ENCODE measurements at places on chromosomes 2 and 18.

- H3K4me1 ChIP-seq = no peaks in the 10 kb centered on the region
- H3K27ac ChIP-seq = no peak overlapping the region
- peaks cover 10% of the 10 kb centered on the region for H3K27me3 ChIP-seq
- no peak overlapping the region for H3K4me3 ChIP-seq
- H3K36me3 ChIP-seq = no peaks in the 10 kb centered on the region
- no peak for DNase-seq
These were observed 6.2 kb upstream of the EFR3B start for GRCh38 chr2:25035537-25036220.

GRCh38 chr2:120831086-120831485 is 95.4 kb downstream of the GLI2 start:
- no peak for DNase-seq
- no peak overlapping the region for H3K27ac ChIP-seq
- peaks cover 18% of the 10 kb centered on the region for H3K4me1 ChIP-seq
- H3K4me3 ChIP-seq = no peak overlapping the region
- no peaks in the 10 kb centered on the region for H3K36me3 ChIP-seq
- H3K27me3 ChIP-seq = no peaks in the 10 kb centered on the region

- no peaks in the 10 kb centered on the region for H3K4me1 ChIP-seq
- H3K27me3 ChIP-seq = no peaks in the 10 kb centered on the region
- no peak overlapping the region for H3K27ac ChIP-seq
- H3K4me3 ChIP-seq = no peak overlapping the region
- no peaks in the 10 kb centered on the region for H3K36me3 ChIP-seq
These were observed 103.9 kb upstream of the FHL2 start for GRCh38 chr2:105502625-105503334.

GRCh38 chr2:176729706-176730569 is 460.7 kb downstream of the MTX2 start:
- H3K4me1 ChIP-seq = no peaks in the 10 kb centered on the region
- no peak overlapping the region for H3K4me3 ChIP-seq
- no peak for DNase-seq

DNA sequence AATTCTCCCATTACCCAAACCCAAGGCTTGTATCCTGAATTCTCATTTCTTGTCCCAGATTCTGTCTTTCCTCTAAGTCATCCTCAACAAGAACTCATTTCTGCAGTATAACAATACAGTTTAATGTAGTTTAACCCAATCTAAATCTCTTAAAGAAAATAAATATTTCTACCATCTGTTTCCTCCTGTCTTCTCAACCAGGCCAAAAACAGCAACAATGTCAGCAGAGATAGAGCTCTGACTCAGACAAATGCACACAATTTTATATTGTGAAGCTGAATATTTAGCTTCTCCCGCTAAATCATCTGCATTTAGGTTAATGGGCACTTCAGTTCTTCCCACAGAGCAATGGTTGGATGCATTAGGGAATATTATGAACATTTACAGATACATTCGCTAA is 35.7 kb upstream of the KYNU start:
- no peaks in the 10 kb centered on the region for H3K36me3 ChIP-seq
- no peak overlapping the region for H3K4me3 ChIP-seq
- DNase-seq = no peak
- no peaks in the 10 kb centered on the region for H3K27me3 ChIP-seq

- no peak overlapping the region for H3K4me3 ChIP-seq
- no peaks in the 10 kb centered on the region for H3K36me3 ChIP-seq
- H3K27me3 ChIP-seq = no peaks in the 10 kb centered on the region
- H3K4me1 ChIP-seq = no peaks in the 10 kb centered on the region
- DNase-seq = peak; percentile 61
These were observed 1167.9 kb downstream of the DSC3 start for GRCh38 chr18:29874519-29875098.

GRCh38 chr2:159030674-159031380 is 62.4 kb downstream of the TANC1 start:
- H3K27me3 ChIP-seq = no peaks in the 10 kb centered on the region
- peaks cover 18% of the 10 kb centered on the region for H3K4me1 ChIP-seq
- peak; percentile 44 for DNase-seq
- H3K27ac ChIP-seq = no peak overlapping the region
- H3K4me3 ChIP-seq = no peak overlapping the region
- no peaks in the 10 kb centered on the region for H3K36me3 ChIP-seq
